Uterus (tissue), 4 donors: ENCODE measurements at places on chromosomes 4 and X.
A peak's percentile ranks its signal among the peaks of the same experiment; 100 is the strongest.

DNA sequence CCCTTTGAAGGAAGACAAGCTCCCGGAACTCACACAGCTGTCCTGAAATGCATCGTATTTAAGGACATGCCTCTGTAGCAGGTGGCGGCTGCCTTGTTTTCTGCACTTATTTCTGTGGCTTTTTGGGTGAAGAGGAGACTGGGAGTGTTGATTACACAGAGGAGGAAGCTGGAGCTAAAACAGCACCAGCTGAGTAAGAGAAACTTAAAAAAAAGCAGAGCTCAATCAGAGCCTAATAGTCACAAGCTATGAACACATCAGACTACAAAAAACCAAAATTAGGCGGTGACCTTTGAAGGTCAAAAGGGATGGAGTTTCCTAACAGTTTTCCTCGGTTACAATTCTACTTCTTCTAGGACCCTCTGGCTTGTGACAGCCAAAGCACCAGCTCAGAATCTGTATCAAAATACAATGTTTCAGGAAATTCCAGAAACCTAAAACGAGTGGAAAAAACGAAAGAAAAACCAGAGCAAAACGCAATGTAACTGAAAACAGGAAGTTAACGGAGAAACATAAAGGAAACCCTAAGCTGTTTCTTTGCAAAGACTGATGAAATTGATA is 13.5 kb downstream of the PRKX start:
- H3K36me3 ChIP-seq = no peaks in the 10 kb centered on the region
- H3K27me3 ChIP-seq = no peaks in the 10 kb centered on the region
- H3K4me1 ChIP-seq = no peaks in the 10 kb centered on the region
- H3K27ac ChIP-seq = peak overlapping the region; percentile 70
- DNase-seq = no peak
- H3K4me3 ChIP-seq = no peak overlapping the region

GRCh38 chrX:57286507-57287251 is at the start of gene FAAH2:
Gene FAAH2, plus strand, starts transcription at chrX:57286706. Its CDS starts 120 bp downstream, at chrX:57286826.
- no peak within 1 kb of the TSS for H3K4me3 ChIP-seq
- H3K27ac ChIP-seq = no peak within 1 kb of the TSS
- H3K36me3 ChIP-seq = no peaks in the 10 kb centered on the region
- DNase-seq = no peak
- H3K27me3 ChIP-seq = no peaks in the 10 kb centered on the region

- H3K36me3 ChIP-seq = no peaks in the 10 kb centered on the region
- DNase-seq = no peak
- no peak overlapping the region for H3K4me3 ChIP-seq
- no peak overlapping the region for H3K27ac ChIP-seq
- H3K27me3 ChIP-seq = no peaks in the 10 kb centered on the region
- H3K4me1 ChIP-seq = no peaks in the 10 kb centered on the region
Observed at GRCh38 chrX:45722471-45722870, 521.8 kb upstream of the DIPK2B start.

DNA sequence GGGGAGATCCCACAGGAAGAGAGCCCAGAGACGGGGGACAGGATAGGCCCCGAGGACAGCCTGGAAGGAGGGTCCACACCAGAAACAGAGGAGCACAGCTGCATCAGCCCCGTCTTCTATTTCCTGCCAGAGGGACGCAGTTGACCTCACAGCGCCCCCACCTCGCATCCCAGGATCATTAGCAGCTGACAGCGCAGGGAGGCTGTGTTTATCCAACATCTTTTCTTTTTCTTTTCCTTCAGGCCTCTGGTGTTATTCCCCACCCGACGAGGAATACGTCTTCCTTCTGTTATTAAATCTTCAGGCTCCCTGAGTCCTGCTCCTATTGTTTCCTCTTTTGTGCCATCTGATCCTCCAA is 75.4 kb downstream of the DCHS2 start:
- H3K27me3 ChIP-seq = no peaks in the 10 kb centered on the region
- peak; percentile 35 for DNase-seq
- H3K4me3 ChIP-seq = peak overlapping the region; percentile 45
- H3K36me3 ChIP-seq = no peaks in the 10 kb centered on the region

GRCh38 chrX:13086076-13086475 is 41.7 kb upstream of the FAM9C start:
- H3K4me3 ChIP-seq = no peak overlapping the region
- H3K27ac ChIP-seq = no peak overlapping the region
- H3K36me3 ChIP-seq = no peaks in the 10 kb centered on the region
- H3K27me3 ChIP-seq = no peaks in the 10 kb centered on the region
- no peaks in the 10 kb centered on the region for H3K4me1 ChIP-seq
